Activated CD4-positive, alpha-beta T cell treated with anti-CD3 and anti-CD28 coated beads for 36 hours (primary cell): ENCODE measurements at places on chromosomes 3 and 15.

GRCh38 chr3:43786526-43787305, 96.0 kb downstream of the ABHD5 start:
- no peak for DNase-seq

GRCh38 chr3:51983578-51984268, 388 bp downstream of the ACY1 start:
- DNase-seq, result no peak

DNA sequence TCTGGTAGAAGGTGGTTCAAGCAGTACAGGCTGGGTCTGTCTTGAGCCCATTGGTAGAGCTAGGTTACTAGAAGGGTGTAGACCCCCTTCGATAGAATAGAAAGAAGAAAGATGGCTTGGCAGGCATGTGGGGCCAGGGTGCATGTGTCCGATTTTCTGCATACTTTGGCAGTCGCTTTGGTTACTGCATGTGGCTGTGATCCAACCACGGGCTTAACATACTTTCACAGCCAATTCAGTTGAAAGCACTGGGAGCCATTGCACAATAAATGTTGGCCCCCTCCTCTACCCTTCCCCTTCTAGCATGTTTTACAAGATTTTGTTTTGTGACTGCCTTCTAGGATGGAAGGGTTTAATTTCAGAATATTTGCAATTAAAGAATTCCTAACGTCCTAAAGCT, 7.2 kb downstream of the ARID3B start:
- no peak for DNase-seq

DNA sequence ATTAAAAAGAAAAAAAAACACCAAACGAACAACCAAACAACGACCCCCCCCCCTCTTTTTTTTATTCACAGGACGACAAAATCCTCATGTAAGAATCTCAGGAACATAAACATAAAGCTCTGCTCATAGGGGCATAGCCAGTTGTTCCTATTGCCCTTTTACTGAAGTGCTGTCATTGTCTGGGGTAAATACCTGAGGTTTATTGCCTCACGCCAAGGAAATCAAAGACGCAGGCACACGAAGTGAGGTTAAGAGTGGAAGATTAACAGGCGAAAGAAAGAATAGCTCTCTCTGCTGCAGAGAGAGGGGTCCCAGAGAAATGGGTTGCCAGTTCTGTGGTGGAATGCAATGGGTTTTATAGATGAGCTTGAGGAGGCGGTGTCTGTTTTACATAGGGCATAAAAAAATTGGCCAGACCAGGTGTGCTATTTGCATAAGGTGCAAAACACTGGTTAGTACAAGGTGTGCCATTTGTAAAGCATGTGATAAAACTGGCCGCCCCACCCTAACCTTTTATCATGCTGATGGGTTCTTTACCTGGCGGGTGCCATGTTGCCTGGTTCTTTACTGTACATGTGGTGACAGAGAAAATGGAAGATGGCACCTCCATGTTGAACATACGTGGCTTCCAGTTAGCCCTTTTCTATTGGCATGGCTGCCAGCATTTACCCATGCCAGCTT, 257.6 kb upstream of the ZPLD1 start:
- no peak for DNase-seq

DNA sequence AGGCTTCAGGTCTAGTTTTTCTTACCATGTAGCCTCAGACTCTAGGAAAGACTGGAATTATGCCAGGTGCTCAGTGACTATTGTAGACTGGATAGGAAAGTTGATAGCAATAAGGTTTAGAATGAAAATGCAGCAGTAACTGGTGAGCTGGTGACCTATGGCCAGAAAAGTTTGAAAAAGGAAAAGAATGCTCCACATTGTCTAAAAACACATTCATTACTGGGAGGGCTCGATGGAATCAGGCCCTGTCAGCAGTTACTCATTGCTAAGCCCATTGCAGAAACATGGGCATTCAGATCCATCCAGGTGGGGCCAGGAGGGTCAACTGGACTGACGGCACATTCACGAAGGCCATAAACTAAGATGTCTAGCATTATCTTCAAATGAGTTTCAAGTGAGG, 8.7 kb upstream of the MBNL1 start:
- no peak for DNase-seq

- no peak for DNase-seq
These were observed 35.8 kb upstream of the TNFSF10 start for GRCh38 chr3:172559020-172559419.

GRCh38 chr3:31946484-31947081, 34.5 kb downstream of the OSBPL10 start:
- DNase-seq, result no peak
